ENCODE measurements at places on chromosomes 3 and 15.
A peak's percentile ranks its signal among the peaks of the same experiment; 100 is the strongest.

GRCh38 chr3:186890911-186891310 lies 39.4 kb upstream of the ST6GAL1 start:
- DNase-seq, result no peak

GRCh38 chr3:59882746-59883145 lies 832.9 kb upstream of the CFAP20DC start:
- no peak for DNase-seq

GRCh38 chr3:194265996-194266964 lies 84.8 kb downstream of the CPN2 start:
- no peak for DNase-seq

DNA sequence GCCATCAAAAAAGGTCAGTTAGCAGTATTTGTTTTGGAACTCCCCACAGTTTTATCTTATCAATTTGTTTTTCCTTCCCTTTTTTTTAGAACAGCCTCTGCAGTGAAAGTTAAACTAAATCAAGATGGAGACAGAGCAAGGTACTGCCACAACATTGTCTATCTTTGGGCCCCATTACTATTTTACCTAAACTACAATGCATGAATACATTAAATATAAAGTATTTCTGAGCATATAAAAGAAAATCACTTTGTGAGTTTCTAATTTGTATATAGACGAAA lies 139.5 kb downstream of the MEIS2 start:
- DNase-seq, result no peak

DNA sequence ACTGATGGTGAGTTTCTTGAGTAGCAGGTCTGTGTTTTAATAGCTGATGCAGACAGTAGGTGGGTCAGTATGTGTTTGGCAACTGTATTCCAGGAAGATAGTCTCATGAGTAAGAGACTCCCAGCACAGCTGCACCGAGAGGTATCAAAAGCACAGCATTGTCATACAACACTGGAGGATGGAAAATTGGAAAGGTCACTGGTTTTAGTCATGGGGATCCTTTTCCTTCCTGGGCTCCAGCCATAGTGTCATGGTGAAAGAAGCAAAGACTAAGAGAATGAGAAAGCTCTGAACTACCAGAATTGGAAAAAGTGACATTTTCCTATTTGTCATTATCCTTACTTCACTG lies 61.5 kb downstream of the P3H2 start:
- DNase-seq, result no peak

- no peak for DNase-seq
Observed at GRCh38 chr15:94348084-94348483, 116.7 kb downstream of the MCTP2 start.

GRCh38 chr3:30467596-30468238 lies 138.7 kb upstream of the TGFBR2 start:
- no peak for DNase-seq

GRCh38 chr15:69643476-69643875 lies 190.9 kb downstream of the RPLP1 start:
- no peak for DNase-seq

DNA sequence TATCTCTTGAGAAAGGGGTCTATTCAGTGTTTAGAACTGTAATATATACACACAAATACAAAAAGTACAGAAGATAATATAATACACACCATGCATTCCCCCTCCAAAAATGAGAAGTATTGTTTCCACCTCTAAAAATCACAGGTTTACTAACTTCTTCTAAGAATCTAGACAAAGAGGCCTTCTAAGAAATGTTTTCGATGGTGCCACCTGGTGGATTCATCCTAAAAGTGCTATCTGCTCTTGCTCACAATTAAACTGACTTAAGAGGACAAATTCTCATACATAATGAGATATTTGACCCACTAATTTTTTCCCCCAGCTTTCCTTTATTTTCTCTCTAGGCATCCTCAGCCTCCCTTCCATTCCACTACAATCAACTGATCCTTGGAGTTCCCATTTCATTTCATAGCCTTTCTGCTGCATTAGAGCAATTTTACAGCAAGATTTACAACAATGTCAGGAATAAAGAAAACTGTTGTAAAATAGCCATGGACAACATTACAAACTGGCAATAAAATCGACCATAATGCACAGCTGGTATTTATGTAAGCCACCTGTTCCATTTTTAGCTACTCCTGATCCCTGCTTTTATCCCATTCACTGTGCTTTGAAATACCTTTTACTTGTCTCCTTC lies 124.6 kb downstream of the ARRDC4 start:
- DNase-seq, result no peak

DNA sequence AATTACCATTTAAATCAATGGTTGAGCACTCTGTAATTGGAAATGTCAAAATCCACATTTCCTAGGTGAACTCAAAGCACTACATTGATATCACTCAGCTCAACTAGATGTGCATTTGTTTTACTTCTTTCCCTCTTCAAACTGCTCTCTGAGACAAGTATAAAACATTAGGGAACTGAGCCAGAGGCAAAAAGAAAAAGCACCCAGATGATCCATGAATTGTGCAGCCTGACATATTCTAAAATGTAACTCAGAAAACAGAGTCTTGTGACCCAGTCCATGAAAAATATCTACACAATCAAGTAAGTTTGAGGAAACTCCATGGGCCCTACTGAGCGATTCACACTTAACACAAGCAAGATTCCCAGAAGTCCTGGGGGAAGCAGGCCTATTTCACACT lies 9.8 kb downstream of the SRGAP3 start:
- DNase-seq, result no peak

DNA sequence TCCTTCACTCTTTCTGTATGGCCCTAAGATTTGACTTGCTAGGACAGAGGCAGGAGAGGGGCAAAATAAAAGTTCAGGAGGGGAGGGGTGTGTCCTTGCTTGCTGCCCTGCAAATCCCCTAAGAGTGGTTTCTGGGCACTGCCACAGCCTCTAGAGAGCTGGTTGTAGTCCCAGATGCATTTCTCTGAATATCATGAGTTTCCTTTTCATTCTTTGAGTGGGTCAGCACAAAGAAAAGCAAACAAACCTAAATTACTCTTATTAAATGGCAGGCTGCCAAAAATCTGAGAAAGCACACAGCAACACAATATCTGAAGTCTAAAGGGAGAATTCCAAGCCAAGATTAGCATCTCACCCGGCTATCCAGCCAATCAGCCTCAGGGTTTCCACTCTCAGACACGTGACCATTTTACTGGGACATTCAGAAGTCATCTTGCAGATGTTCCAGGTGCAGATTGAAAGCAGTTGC lies 919.3 kb downstream of the TUSC7 start:
- DNase-seq, result no peak

GRCh38 chr3:3847994-3848922 lies 49.0 kb downstream of the LRRN1 start:
- no peak for DNase-seq

DNA sequence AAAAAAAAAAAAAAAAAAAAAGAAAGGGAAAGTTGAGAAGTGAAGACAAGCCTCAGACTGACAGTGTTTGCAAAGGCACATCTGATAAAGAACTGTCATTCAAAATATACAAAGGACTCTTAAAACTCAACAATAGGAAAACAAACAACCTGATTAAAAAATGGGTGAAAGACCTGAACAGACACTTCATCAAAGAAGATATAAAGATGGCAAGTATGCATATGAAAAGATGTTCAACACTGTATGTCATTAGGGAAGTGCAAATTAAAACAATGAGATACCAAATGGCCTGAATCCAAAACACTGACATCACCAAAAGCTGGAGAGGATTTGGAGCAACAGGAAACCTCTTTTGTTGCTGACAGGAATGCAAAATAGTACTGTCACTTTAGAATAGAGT lies 48.6 kb downstream of the MCCC1 start:
- DNase-seq, result no peak

DNA sequence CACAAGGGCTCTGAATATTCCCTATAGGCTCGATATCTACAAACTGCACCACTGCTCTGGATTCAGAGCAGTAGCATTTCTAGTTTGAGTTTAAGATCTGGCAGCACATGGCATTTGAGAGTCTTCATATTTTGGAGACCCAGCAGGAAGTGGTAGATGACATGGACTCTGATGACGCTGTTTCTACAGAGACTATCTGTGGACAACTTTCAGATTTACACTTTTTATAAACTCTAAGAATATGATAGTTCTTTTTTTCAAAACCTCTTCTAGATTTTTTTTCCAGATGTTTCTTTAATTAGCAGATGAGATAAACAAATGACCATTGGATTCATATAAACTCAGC lies 35.8 kb downstream of the ARMC8 start:
- no peak for DNase-seq

- peak; percentile 40 for DNase-seq
Observed at GRCh38 chr3:45978006-45978761, 17.4 kb downstream of the FYCO1 start.

DNA sequence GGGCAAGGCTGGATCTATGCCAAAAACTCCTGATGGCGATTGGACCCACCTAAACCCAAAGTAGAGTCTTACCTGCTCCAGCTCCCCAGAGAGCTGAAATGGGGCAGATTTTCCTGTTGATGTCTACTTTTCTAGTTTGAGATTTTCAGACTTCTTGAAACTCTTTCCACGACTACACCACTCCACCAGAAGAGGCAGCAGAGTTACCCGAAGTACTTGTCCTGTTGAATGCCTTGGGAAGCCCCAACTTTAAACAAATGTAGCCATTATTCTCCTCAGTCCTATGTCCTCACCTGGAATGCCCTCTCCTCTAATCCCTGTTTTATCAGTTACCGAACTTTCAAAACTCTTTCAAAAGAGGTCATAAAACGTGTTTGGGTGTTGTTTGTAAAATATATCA lies 843.8 kb downstream of the VGLL3 start:
- no peak for DNase-seq

DNA sequence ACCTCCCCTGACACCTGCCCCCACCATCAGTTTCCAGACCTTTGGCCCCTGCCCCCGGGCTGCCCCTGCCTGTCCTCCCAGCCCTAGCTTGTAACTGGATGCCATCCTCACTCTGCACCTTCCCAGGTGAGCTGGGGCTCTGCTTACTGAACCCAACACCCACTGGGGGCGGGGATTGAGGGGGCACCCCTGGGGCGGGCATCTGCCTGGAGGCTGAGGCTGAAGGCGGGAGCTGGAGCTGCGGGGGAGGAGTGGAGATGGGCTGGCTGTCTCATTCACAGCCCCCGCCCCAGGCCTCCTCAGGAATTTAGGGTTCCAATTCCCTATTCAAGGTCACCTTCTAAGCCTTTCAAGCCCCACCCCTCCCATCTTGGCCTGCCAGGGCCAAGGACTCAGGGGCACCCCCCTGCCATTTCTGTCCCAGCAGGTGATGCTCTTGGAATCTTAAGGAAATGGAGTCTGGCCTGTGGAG lies 17.7 kb downstream of the PIF1 start:
- no peak for DNase-seq

- no peak for DNase-seq
Observed at GRCh38 chr3:178072391-178073305, 463.6 kb upstream of the KCNMB2 start.

DNA sequence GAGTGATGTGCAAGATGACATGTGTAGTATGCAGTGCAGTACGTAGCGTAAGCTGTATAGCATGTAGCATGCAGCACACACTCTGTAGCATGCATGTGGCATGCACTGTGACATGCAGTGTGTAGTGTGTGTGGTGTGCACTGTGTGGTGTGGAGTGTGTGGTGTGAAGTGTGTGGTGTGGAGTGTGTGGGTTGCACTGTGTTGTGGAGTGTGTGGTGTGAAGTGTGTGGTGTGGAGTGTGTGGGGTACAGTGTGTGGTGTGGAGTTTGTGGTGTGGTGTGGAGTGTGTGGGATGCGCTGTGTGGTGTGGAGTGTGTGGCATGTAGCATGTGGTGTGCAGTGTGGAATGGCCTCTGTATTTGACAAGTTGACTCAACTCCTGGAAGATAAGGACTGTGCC lies 39.2 kb downstream of the ROPN1B start:
- no peak for DNase-seq

DNA sequence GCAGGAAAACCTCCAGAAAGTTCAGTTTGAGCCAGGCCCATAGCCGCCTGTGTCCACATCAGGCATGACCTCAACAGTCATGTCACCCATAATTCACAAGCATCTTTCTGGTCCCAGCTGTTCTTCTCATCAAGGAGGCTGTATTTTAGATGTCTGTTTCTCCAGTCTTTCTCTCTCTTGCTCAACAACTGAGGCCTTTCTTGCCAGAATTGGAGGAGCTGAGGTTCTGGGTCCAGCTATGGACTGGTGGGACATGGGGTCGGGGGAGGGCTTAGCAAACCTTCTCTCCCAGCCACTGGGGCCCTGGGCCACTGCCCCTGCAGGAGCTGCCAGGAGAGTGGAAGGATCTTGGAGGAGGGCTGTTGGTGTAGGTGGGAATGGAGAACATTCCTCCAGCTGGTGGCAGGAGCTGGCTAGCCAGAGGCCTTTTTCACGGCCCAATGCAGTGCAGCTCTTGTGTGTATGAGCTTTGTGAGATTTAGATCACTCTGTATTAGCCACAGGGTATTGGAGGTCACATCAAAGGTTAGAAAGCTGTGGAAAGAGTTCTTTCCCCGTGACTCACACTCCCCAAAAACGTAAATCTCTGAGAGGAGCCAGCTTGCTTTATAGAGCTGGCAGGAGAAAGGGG lies 23.5 kb downstream of the MAGEF1 start:
- no peak for DNase-seq

DNA sequence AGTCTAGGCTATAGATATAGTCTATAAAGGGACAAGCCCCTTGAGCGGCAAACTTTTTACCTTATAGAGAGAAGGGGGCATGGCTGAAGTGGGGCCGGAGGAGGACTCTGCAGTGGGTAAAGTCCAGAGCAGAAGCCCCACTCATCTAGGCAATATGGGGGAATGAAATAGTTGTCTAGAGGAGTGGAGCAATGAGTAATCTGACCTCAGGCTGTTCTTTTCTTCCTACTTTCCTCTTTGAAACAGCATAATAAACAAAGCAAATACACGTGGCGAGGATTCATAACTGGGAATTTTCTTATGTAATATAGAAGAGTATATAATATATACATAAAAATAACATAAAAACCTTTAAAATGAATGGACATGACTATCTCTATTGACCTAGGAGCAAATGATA lies 546.4 kb upstream of the ZNF385D start:
- DNase-seq, result no peak

GRCh38 chr3:31754575-31755278 lies 222.0 kb downstream of the STT3B start:
- DNase-seq, result no peak

GRCh38 chr3:186551387-186551786 lies 7.2 kb upstream of the CRYGS start:
- DNase-seq, result no peak

DNA sequence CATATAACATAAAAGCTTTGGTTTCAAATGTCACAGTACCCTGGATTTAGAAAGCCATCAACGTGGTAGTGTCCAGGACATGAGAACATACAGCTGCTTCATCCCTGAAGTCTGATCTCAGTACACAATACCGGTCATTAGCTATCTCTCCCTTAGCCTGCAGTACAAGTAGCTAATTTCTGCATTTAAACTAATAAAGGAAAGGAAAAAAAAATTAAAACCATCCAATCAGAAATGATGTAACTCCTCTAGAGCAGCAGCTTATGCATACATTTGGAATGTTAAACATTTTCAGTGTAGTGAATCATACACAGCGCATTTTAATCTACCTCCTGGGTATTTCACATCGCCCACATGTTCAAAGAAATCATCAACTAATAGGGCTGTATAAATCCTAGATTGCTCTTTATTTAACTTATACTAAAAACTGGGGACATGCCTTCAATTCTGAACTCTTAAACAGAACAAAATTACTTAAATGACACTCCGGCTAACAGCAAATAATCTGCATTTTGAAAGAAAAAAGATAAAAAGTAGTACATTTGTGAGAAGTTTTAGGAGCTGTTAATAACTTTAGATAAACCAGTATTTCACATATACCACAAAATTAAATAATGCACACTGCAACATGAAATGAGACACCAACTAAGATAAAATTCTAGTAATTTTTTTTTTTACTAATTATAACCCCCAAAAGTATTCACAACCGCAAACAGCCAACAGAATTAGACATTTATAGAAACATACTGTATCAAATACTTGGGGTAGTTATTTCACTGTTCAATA lies 3.7 kb downstream of the IGF2BP2 start:
- no peak for DNase-seq

All from stimulated activated CD4-positive, alpha-beta T cell treated with anti-CD3 and anti-CD28 coated beads, Interleukin-12 subunit alpha, Interleukin-12 subunit beta, amount 100 ng/mL, for 24 hours (primary cell).